Skeletal muscle cell (primary cell): ENCODE measurements at places on chromosomes 7 and 10.

DNA sequence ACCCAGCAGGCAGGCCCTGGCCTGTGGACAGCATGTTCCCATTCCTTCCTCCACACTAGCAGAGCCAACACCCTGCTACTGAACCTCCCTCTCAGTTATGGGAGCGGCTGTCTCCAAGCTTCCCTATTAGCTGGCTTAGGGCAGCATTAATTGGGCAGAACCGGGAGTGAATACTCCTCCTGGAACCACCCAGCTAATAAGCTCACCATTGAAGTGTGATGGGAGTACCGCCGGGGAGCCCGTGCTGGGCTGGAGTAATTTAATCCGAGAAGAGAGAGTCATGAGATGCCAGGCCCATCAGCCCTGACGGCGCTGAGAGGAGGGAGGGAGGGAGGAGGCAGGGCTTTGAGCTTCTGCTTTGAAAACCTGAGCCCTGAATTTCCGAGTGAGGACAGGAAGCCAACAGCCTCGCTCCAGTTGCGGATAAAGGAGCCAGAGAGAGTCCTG, 31.8 kb upstream of the ELFN1 start:
- no peak for DNase-seq

- no peak for DNase-seq
Measured at GRCh38 chr10:108566316-108567107, 1356.8 kb downstream of the XPNPEP1 start.

- no peak for DNase-seq
Measured at GRCh38 chr10:62335326-62335725, 38.8 kb upstream of the ZNF365 start.

DNA sequence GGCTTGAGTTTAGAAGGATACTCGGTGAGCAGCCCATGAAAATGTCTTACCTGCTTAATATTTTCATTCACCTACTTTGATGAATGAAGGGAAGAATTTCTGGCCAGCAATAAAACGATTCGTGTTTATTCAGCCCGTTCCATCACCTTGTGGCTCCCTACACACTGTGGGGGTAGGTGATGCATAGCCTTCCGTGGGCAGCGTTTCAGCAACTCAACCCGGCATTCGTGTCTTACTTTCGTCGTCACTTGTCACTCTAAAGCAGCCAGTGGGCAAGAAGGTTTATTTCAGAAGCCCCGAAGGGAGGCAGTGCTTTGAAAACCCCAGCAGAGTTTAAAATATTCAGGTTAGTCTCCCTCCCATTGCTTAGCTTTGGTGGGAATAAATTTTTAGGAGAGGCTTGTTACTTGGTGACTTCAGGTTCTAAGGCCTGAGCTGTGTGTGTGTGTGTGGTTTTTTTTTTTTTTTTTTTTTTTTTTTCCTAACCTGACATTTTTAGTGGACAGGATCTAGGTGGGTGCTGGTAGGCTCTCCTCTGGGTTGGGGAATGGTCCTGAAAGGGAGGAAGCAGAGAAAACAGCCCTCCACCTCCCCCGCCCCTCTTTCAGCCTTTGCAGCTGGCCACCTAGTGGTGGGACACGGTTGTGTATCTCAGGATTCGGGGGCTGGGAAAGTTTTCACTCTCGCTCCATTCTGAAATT, 1.8 kb downstream of the GRK5 start:
- DNase-seq, result no peak
